Aorta (tissue), 5 donors: ENCODE measurements at places on chromosomes 7 and 10. TPM values are rescaled to one million over a fixed set of nuclear protein-coding genes. Genes with fewer than 3 reads are reported as not detected.

DNA sequence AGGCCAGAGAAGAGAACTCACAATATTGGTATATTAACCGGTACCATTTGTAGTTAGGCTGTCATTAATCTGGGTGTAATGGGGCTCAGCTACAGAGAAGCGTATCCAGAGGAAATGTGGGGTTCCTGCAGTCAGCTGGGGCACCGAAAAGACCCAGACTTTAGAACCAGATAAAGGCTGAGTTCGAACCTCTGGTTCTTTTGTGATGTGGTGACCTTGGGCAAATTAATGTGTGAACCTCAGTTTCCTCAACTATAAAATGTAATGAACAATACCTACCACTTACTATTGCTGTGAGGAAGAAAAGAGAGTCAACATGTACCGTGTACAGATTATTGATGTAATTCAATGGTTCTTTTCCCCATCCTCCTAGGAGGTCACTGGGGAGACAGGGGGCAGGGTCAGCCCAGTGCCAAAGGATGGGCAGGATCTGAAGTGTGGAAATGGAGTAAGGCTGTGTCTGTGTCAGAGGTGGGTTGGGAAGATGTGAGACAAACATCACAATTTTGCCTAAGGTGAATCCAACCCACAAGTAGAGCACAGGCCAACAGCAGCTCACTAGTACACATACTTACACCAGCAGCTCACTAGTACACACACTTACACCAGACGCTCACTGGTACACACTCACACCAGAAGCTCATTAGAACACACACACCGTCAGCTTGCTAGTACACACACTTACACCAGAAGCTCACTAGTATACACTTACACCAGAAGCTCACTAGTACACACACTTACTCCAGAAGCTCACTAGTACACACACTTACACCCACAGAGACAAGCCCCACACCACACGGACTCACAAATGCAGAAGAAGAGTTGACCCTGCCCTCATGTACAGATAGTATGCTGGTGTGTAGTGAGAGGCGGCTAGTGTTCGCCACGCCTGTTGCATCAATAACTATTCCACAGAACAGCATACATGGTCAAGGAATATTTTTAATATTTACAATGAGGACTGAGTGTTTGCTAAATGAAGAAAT, 28.0 kb downstream of the PRSS2 start:
- H3K36me3 ChIP-seq, result no peaks in the 10 kb centered on the region
- H3K27ac ChIP-seq, result no peak overlapping the region
- no peak overlapping the region for H3K4me3 ChIP-seq
- no peaks in the 10 kb centered on the region for H3K27me3 ChIP-seq

GRCh38 chr7:47817917-47818316, 130.3 kb downstream of the PKD1L1 start:
- no peak for DNase-seq
- no peak overlapping the region for H3K27ac ChIP-seq
- H3K4me3 ChIP-seq, result no peak overlapping the region
- no peaks in the 10 kb centered on the region for H3K27me3 ChIP-seq

DNA sequence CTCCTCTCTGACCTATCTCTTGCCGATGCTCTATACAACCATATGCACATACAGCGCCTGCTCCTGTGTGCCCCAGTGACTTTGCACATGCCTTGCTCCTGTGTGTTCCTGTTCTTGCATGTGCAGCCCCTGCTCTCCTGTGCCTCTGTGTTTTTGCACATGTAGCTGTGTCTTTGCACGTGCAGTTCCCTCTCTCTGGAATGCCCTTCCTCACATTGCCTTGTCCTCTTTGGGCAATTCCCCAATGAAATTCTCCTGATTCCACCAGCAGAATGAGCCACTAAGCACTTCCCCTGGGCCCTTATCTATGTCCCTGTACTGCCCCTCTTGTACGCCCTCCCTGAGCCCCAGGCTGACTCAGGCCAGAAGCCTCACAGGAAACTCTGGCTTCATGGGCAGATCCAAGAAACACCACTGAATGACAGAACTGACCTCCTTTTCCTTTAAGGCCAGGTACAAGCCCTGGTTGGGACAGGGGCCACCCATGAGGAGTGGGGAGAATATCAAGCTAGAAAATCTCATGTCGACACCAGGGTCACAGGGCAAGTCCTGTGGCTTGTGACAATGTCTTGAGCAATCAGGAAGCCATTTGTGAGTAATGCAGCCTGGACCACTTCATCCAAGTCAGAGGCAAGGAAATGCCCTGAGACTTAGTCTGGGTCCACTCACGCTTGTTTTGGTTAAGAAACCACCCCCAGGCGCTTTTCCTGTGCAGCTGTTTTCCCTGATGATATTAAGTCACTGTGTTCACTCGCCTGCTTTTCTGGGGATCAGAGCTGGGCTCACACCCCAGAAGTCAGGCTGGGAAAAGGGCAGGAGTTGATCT, 1.9 kb upstream of the ARHGAP22 start:
- no peaks in the 10 kb centered on the region for H3K36me3 ChIP-seq
- no peaks in the 10 kb centered on the region for H3K4me1 ChIP-seq
- peak overlapping the region; percentile 42 for H3K27ac ChIP-seq
- no peaks in the 10 kb centered on the region for H3K27me3 ChIP-seq

DNA sequence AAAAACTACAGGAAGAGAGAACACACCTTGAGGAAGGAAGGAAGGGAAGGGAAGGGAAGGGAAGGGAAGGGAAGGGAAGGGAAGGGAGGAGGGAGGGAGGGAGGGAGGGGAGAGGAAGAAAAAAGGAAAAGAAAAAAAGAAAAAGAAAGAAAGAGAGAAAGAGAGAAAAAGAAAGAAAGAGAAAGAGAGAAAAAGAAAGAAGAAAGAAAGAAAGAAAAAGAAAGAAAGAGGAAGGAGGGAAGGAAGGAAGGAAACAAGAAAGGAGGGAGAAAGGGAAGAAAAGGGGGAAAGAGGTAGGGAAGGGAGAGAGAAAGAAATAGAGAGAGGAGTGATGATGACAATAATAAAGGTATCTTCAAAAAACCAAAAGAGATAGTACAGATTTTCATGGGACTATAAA, 12.3 kb upstream of the PLXNA4 start:
- no peak overlapping the region for H3K27ac ChIP-seq
- no peaks in the 10 kb centered on the region for H3K4me1 ChIP-seq
- DNase-seq, result no peak
- no peaks in the 10 kb centered on the region for H3K36me3 ChIP-seq
- H3K27me3 ChIP-seq, result no peaks in the 10 kb centered on the region

DNA sequence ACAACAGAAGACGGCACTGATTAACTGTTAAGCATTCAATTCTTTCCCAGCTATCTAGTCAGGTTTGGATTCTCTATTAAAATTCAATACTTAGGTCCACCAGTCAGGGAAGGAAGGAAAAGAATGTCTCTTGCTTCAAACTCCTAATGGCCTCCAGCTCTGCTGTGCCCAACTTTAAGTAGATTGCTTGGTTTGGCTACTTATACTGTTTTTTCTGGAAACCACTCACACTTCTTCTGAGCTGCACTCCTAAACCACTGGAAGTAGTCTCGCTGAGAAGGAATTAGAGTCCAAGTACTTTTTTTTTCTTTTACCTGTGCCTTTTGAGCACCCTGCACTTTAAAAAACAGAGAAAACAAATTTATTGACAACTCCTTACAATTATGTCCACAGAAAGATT, 26.7 kb upstream of the COL1A2 start:
- peaks cover 8% of the 10 kb centered on the region for H3K4me1 ChIP-seq
- DNase-seq, result no peak
- no peaks in the 10 kb centered on the region for H3K36me3 ChIP-seq
- no peak overlapping the region for H3K27ac ChIP-seq
- no peak overlapping the region for H3K4me3 ChIP-seq

DNA sequence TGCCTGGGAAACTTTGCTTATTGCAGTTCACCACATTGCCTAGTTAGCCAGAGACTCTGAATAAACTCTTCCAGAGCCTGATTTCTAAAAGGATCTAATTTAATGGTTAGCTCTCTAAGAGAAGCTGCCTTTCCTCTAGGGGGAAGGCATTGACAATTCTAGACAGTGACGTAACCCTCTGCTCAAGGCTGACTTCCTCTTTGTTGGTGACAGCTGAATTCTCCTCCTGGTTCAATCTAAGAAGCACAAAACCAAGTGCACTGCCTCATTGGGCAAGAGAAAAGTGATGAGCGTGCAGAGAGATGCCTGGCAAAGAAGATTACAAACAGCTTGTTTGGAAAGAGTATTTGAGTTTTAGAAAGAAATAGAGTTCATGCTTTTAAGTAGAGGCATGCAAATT, 102.7 kb downstream of the MACC1 start:
- H3K4me3 ChIP-seq, result no peak overlapping the region
- peak; percentile 44 for DNase-seq
- H3K36me3 ChIP-seq, result no peaks in the 10 kb centered on the region
- H3K27me3 ChIP-seq, result no peaks in the 10 kb centered on the region
- no peaks in the 10 kb centered on the region for H3K4me1 ChIP-seq

DNA sequence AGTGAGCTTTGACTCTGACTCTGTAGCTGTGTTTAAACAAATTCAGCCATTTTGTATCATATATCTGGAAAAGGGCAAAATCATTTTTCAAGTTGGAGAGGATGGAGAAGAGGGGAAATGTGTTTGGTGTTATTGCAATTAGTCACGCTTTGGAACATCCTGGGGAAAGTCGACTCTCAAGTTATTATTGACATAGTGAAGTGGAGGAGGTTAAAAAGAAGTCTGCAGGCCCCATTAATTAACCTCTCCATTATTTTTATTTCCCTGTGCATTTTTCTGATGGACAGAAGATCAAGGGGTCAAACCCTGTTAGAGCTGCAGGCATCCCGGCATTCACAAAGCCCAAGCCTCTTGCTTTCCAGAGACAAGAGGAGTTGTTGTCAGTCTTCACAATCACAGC, 132.6 kb downstream of the TEX36 start:
- H3K4me3 ChIP-seq, result no peak overlapping the region
- no peaks in the 10 kb centered on the region for H3K36me3 ChIP-seq
- no peak overlapping the region for H3K27ac ChIP-seq

FAM241B gene
- 10.6 TPM for total RNA-seq

OR6V1 gene
- not detected for total RNA-seq

SLIT1 gene
- total RNA-seq, result 0.42 TPM

ANK3 gene
- 24.3 TPM for total RNA-seq

GRCh38 chr7:92359801-92360200, 87.5 kb upstream of the GATAD1 start:
- H3K4me1 ChIP-seq, result no peaks in the 10 kb centered on the region
- H3K27ac ChIP-seq, result no peak overlapping the region
- no peak overlapping the region for H3K4me3 ChIP-seq

DNA sequence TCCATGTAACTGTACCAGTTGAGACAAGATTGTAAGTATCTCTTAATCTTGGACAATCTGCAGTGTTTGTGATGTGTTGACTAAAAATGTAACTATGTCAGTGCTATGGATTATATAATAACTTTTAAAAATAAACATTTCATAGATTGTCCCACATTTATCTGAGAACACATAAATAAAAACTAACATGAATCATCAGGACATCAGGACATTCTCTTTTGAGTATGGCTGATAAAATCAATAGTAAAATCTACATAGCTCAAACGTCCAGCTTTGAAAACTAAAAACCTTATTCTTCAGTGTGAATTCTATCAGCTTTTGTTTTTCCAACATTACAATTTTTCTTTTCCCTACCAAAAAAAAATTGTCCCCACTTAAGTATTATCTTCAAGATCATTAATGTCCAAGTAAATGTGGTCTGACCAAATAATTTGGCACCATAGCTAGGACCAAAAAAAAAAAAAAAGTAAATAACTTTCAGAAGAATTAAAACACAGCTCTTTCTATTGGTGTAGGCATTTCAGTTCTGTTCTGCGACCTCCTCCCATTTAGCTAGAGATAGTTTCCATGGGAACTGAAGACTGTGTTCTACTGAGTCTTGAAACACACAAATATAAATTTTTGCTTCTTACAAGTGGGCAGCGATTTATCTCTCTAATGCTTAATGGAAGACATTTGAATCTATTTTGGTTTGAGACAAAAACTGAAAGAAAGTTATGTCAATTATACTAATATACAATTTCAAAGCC, 123.0 kb upstream of the SGCE start:
- no peak for DNase-seq
- H3K4me3 ChIP-seq, result no peak overlapping the region
- H3K4me1 ChIP-seq, result no peaks in the 10 kb centered on the region
- no peaks in the 10 kb centered on the region for H3K36me3 ChIP-seq
- no peaks in the 10 kb centered on the region for H3K27me3 ChIP-seq

PTF1A gene
- total RNA-seq, result not detected

- no peak overlapping the region for H3K27ac ChIP-seq
- H3K4me3 ChIP-seq, result no peak overlapping the region
- no peaks in the 10 kb centered on the region for H3K36me3 ChIP-seq
- H3K27me3 ChIP-seq, result no peaks in the 10 kb centered on the region
- no peak for DNase-seq
- H3K4me1 ChIP-seq, result no peaks in the 10 kb centered on the region
Observed at GRCh38 chr10:30773501-30773900, 143.9 kb upstream of the LYZL2 start.

DNA sequence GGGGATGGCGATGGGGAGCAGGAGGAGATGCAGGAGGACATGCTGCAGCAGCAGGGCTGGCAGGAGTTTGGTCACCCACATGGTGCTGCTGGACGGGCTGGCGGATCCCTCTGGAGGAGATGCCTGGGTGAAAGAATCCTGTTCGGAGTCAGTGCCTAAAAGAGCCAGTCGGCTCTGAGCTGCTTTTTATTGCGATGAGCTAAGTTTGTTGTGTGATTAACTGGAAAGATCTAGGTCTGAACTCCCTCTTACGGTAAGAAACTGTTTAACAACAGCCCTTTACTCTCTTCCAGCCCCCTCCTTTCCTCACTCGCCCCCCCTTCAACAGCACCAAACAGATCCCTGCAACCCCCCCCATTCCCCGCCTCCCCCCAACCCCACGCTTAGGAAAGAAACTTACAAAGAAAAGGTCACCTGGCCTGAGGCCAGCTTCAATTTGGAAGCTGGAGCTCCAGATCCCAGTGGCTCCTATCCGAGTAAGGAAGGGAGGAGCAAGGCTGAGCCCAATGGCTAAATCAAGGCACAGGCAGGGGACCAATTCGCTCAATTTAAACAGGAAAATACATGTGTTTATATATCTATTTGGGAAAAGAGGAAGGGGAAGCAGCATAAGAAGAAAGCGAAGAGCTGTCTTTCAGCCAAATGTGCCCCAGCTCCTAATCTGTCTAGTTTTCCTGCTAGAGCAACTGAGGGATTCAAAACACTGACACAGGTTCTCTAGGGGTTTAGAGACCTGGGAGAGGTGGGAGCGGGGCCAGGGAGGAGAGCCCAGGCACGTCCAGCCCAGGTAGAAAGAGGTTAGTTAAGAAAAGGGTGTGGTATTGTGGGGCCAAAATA, at the start of gene HGF:
Gene HGF, minus strand, starts transcription at position 157 of the 837 bp plus-strand sequence. Its CDS starts 76 bp downstream, at position 81.
- H3K4me3 ChIP-seq, result peak within 1 kb of the TSS; percentile 21
- H3K4me1 ChIP-seq, result peaks cover 4% of the 10 kb centered on the region
- no peak within 1 kb of the TSS for H3K27ac ChIP-seq
- peak; percentile 83 for DNase-seq
- H3K36me3 ChIP-seq, result no peaks in the 10 kb centered on the region
- H3K27me3 ChIP-seq, result no peaks in the 10 kb centered on the region

- H3K27ac ChIP-seq, result no peak overlapping the region
- H3K4me1 ChIP-seq, result no peaks in the 10 kb centered on the region
- peaks cover 3% of the 10 kb centered on the region for H3K27me3 ChIP-seq
Observed at GRCh38 chr10:28480628-28480965, 52.3 kb upstream of the WAC start.
